ENCODE measurements at places on chromosomes 11 and 22. TPM values are rescaled to one million over a fixed set of nuclear protein-coding genes. Genes with fewer than 3 reads are reported as not detected.

PYGM gene
- 2.5 TPM for polyA plus RNA-seq

OR2AG1 gene
- not detected for polyA plus RNA-seq

OR8A1 gene
- not detected for polyA plus RNA-seq

OR5B21 gene
- polyA plus RNA-seq: not detected

VPREB1 gene
- not detected for polyA plus RNA-seq

- no peaks in the 10 kb centered on the region for H3K36me3 ChIP-seq
- H3K27ac ChIP-seq: no peak overlapping the region
- H3K4me1 ChIP-seq: no peaks in the 10 kb centered on the region
- H3K4me3 ChIP-seq: no peak overlapping the region
- no peak for DNase-seq
Measured at GRCh38 chr22:22245935-22246525, 1.4 kb downstream of the VPREB1 start.

- peaks cover 8% of the 10 kb centered on the region for H3K36me3 ChIP-seq
- no peaks in the 10 kb centered on the region for H3K4me1 ChIP-seq
- H3K4me3 ChIP-seq: no peak overlapping the region
- H3K27me3 ChIP-seq: no peaks in the 10 kb centered on the region
- DNase-seq: no peak
Measured at GRCh38 chr11:68927280-68928135, 23.8 kb downstream of the IGHMBP2 start.

GRCh38 chr11:64809781-64810241 is 540 bp downstream of the MEN1 start:
- DNase-seq: peak; percentile 83
- no peaks in the 10 kb centered on the region for H3K36me3 ChIP-seq
- peak overlapping the region; percentile 63 for H3K27ac ChIP-seq
- H3K4me1 ChIP-seq: no peaks in the 10 kb centered on the region
- H3K4me3 ChIP-seq: peak overlapping the region; percentile 64

DNA sequence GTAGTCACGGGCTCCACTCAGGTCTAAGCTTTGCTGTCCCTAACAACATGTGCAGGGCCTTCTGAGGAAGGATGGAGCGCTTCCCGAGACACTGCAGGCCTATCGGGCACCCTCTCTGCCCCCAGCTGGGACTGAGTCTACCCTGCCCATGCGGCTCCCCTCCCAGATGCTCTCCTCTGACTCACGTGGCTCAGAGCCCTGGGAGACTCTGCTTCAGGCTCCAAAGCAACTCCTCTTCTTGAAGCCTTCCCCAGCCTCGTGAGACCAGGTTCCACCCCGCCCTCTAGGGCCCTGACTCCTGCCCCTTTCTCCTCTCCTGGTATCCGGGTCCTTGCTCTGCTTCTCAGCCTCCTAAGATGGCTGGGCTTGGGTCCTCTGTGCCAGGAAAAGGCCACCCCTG is 28.4 kb upstream of the ARFGAP3 start:
- H3K36me3 ChIP-seq: no peaks in the 10 kb centered on the region
- no peak for DNase-seq
- H3K4me1 ChIP-seq: peaks cover 14% of the 10 kb centered on the region

- peaks cover 14% of the 10 kb centered on the region for H3K27me3 ChIP-seq
- H3K4me3 ChIP-seq: no peak overlapping the region
- no peak overlapping the region for H3K27ac ChIP-seq
- DNase-seq: no peak
- H3K36me3 ChIP-seq: no peaks in the 10 kb centered on the region
Measured at GRCh38 chr22:49450498-49450897, 377.2 kb downstream of the BRD1 start.

DNA sequence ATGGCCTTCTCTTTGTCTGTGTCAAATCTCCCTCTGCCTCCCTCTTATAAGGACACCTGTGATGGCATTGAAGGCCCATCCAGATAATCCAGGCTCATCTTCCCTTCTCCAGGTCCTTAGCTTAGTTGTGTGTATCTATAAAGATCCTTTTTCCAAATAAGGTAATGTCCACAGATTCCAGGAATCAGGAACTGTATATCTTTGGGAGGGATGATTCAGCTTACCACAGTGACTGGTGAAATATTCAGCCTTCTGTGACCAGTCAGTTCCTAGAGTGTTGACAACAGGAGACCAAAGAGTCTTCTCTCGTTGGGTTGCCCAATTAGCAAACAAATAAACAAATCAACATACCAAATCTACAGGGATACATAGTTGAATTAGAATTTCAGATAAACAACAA is 175.8 kb downstream of the MPPED1 start:
- H3K36me3 ChIP-seq: no peaks in the 10 kb centered on the region
- no peak for DNase-seq
- no peaks in the 10 kb centered on the region for H3K27me3 ChIP-seq
- H3K4me1 ChIP-seq: no peaks in the 10 kb centered on the region

GRCh38 chr11:103904324-103904667 is 132.1 kb upstream of the DDI1 start:
- no peaks in the 10 kb centered on the region for H3K4me1 ChIP-seq
- H3K36me3 ChIP-seq: no peaks in the 10 kb centered on the region
- H3K27me3 ChIP-seq: no peaks in the 10 kb centered on the region
- H3K4me3 ChIP-seq: no peak overlapping the region
- DNase-seq: no peak
- no peak overlapping the region for H3K27ac ChIP-seq

- no peaks in the 10 kb centered on the region for H3K36me3 ChIP-seq
- H3K4me3 ChIP-seq: no peak overlapping the region
- no peak overlapping the region for H3K27ac ChIP-seq
- no peak for DNase-seq
Measured at GRCh38 chr11:92717240-92717639, 252.2 kb upstream of the MTNR1B start.

GRCh38 chr11:66547662-66548009 is 933 bp downstream of the ACTN3 start:
- H3K4me3 ChIP-seq: no peak overlapping the region
- H3K27me3 ChIP-seq: no peaks in the 10 kb centered on the region
- no peak for DNase-seq
- H3K27ac ChIP-seq: no peak overlapping the region

GRCh38 chr11:76639621-76640020 is 30.9 kb downstream of the LRRC32 start:
- no peak for DNase-seq
- H3K27ac ChIP-seq: no peak overlapping the region
- H3K4me3 ChIP-seq: no peak overlapping the region
- H3K36me3 ChIP-seq: no peaks in the 10 kb centered on the region
- H3K27me3 ChIP-seq: no peaks in the 10 kb centered on the region

DNA sequence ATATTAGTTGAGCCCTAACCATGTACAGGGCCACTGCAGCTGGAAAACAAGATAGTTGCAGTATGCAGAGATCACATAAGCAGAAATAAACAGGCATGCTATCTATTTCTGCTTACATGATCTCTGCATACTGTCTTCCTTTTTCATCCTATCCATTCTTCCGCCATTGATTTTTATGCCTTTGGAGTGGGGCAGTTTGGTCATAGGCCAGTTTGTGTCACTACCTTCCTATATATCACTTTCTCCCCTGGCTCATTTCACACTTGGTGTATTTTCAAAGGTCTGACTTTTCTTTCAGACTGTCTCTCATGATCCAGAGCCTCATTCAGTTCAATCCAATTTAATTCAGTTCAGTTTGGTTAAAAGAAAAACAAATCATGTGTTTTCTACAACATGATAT is 829.6 kb downstream of the KCNA4 start:
- H3K4me3 ChIP-seq: no peak overlapping the region
- no peaks in the 10 kb centered on the region for H3K36me3 ChIP-seq
- no peaks in the 10 kb centered on the region for H3K4me1 ChIP-seq

- peaks cover 13% of the 10 kb centered on the region for H3K27me3 ChIP-seq
- H3K27ac ChIP-seq: peak overlapping the region; percentile 68
- H3K36me3 ChIP-seq: no peaks in the 10 kb centered on the region
- peak overlapping the region; percentile 16 for H3K4me3 ChIP-seq
- no peak for DNase-seq
Measured at GRCh38 chr11:43941257-43941994, 1.0 kb upstream of the C11orf96 start.

- peak overlapping the region; percentile 23 for H3K27ac ChIP-seq
- H3K36me3 ChIP-seq: no peaks in the 10 kb centered on the region
- DNase-seq: no peak
- no peaks in the 10 kb centered on the region for H3K27me3 ChIP-seq
- H3K4me3 ChIP-seq: no peak overlapping the region
Measured at GRCh38 chr11:103773059-103773458, 263.4 kb upstream of the DDI1 start.

DNA sequence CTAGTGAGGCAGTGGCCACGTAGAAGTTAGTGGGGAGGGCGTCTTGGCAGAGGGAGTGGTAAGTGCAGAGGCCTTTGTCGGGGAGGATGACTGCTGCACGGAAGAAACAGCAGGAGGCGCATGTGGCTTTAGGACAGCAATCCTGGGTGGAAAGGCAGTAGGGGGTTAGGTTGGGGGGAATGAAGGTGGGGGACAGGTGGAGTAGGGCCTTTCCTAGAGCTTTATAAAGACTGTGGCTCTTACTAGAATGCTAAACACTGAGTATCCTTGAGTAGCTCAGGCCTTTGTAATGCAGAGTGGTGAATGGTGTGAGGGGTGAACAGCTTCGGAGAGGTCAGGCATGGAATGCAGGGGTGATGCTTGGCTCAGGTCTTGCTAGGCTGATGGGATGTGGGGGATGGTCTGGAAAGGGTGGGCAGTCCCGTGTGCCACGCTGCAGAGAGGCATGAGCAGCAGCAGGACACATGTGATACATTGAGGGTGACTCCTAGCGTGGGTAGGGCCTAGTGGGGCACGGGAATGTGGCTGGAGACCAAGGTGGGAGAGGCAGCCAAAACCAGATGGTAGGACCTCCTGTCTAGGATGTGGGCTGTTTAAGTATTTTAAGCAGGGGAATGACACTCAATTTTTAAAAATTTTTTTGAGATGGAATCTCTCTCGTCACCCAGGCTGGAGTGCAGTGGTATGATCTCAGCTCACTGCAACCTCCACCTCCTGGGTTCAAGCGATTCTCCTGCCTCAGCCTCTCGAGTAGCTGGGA is 19.2 kb downstream of the AP2A2 start:
- H3K4me3 ChIP-seq: no peak overlapping the region
- peak overlapping the region; percentile 83 for H3K27ac ChIP-seq
- H3K27me3 ChIP-seq: no peaks in the 10 kb centered on the region
- H3K36me3 ChIP-seq: peaks cover 3% of the 10 kb centered on the region
- H3K4me1 ChIP-seq: peaks cover 8% of the 10 kb centered on the region
- no peak for DNase-seq

DNA sequence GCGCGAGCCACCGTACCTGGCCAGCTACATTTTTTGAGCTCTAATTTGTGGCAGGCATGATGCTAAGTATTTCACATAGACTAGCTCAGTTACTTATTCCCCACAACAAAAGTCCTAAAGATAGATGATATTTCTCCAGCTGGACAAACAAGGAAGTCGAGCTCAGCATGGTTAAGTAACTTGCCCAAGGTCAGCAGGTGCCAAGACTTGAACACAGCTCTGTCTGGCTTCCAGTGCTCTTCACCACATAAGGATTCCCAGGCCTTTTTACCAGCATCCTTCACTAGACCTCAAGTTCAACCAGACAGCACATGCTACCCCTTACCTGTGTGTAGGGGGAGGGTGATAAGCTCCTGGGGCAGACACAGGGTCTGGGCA is 177.3 kb upstream of the NCAM1 start:
- H3K36me3 ChIP-seq: no peaks in the 10 kb centered on the region
- no peak overlapping the region for H3K27ac ChIP-seq
- no peaks in the 10 kb centered on the region for H3K4me1 ChIP-seq
- no peak overlapping the region for H3K4me3 ChIP-seq

GRCh38 chr11:30489076-30489475 is 97.1 kb downstream of the MPPED2 start:
- H3K27me3 ChIP-seq: no peaks in the 10 kb centered on the region
- H3K4me3 ChIP-seq: no peak overlapping the region
- no peaks in the 10 kb centered on the region for H3K36me3 ChIP-seq
- no peaks in the 10 kb centered on the region for H3K4me1 ChIP-seq
- no peak overlapping the region for H3K27ac ChIP-seq

DNA sequence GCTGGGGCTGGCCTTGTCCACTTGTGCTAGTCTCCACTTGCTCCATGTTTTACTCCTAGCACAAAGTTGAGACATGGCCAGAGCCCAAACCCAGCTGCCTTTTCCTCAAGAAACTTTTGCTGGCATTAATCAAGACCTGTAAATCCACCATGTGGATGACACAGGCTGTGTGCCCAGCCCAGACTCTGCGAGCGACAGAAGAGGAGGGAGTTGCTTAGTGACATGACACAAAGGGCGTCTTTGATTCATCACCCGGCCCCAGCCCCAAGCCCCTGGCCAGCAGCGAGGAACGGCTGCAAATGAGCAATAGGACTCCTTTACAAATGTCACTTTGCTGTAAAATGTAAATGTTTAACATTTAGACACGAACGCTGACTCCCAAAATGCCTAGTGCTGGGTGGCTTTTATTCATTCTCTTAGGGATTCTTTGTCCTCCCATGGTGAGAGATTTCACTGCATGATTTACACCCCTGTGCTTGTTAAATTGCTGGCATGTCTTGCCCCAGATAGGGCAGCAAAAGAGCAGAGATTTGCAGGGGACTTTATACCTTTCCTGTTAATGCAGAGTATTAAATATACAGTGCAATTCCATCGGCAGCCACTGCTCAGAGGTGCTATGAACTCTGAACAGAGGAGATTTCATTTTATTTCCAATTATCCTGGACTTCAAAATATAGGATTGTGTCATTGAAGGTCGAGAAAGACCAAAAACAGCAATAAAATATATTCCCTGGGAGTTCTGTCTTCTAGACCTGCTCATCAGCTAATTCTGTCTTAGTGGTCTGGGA is 263.6 kb upstream of the NCAM1 start:
- H3K36me3 ChIP-seq: no peaks in the 10 kb centered on the region
- DNase-seq: peak; percentile 82
- no peaks in the 10 kb centered on the region for H3K27me3 ChIP-seq
- no peak overlapping the region for H3K4me3 ChIP-seq

GRCh38 chr11:116842117-116842516 is 4.7 kb upstream of the APOA1 start:
- peaks cover 22% of the 10 kb centered on the region for H3K36me3 ChIP-seq
- DNase-seq: no peak
- H3K27me3 ChIP-seq: no peaks in the 10 kb centered on the region
- no peak overlapping the region for H3K4me3 ChIP-seq

DNA sequence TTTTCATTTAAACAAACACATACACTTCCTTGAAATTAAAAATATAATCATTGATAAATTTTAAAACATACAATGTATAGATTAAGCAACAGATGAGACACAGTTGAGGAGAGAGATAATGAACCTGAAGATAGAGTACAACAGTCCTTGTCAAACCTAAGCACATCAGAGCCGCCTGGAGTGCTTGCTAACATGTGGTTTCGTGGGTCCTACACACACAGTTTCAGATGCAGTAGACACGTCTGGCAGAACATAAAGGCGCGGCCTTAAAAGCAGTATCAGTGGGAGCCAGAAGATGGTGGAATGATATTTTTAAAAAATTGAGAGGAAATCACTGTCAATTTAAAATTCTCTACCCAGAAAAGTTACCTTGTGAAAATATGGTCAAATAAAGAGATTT is 134.4 kb downstream of the MPPED1 start:
- H3K36me3 ChIP-seq: no peaks in the 10 kb centered on the region
- no peaks in the 10 kb centered on the region for H3K27me3 ChIP-seq
- no peak for DNase-seq
- H3K4me3 ChIP-seq: no peak overlapping the region
- H3K4me1 ChIP-seq: no peaks in the 10 kb centered on the region
- no peak overlapping the region for H3K27ac ChIP-seq
